Right renal pelvis (tissue), 4 donors: ENCODE measurements at places on chromosomes 1 and 21. TPM values are rescaled to one million over a fixed set of nuclear protein-coding genes. Genes with fewer than 3 reads are reported as not detected.

Gene OMA1
- 32.7 TPM for polyA plus RNA-seq

Gene PHGDH
- polyA plus RNA-seq, result 285 TPM

Gene SDHB
- 161 TPM for polyA plus RNA-seq

DNA sequence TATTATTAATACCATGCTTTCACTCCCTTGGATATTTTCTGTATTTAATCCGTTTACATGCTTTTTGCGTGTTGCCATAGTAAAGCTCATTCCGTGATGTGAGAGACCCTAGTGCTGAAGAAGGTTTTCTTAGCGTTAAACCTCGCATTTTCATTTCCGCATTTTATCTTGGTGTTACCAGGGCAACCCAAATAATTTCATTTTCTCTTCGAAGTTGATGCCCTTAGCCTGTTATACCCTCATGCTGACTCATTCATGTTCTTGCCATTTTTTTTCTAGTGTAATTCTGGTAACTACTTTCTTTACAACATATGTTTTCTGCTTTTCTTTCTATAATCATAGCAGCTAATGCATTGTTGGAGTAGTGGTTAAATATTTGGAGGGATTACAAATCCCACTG, 37.2 kb downstream of the LRRC8C start:
- no peak for DNase-seq

GRCh38 chr1:5312862-5313261, 658.5 kb downstream of the AJAP1 start:
- DNase-seq, result no peak

DNA sequence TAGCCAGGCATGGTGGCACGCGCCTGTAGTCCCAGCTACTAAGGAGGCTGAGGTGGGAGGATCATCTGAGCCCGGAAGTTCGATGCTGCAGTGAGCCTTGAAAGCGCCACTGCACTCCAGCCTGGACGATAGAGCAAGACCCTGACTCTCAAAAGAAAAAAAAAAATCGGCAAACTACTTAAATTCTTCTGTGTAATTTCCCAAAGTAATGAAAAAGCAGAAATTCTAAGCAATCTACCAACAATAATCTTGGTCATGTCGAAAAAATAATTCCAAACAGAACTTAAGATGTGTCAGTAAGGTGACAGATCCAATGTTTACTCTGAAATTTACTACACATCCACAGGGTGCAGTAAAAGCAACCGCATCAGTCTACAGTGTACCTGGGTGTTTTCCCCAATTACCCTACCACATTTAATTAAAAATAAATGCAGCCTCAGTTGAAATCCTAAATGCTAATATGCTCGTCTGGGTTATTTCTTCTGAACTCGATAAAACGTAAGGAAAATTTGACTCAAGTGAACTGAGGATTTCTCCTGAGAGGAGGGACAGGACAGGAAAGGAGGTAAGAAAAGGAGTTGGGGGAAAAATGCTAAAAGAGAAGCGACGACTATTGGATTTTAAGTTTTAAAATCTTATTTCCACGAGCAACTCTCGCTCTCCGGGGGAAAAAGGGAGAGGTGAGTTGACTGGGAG, 801 bp downstream of the EPRS1 start:
- DNase-seq, result no peak

DNA sequence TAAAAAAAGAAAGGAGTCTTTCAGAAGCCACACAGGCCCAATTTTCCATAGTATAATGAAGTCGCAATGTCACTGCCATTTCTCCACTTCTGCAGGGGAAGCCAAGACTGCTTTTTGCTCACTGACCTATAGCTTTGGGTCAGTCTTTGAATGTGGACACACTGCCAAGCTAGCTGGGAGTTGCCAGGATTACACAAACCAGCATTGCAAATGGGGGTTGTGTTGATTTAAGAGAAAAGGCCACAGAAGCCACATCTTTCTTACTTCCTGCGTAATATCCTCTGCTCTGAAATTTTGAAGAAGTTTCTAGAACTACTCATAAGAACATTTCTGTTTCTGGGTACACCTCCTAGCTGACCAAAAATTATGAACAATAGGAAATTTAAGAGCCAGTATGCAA, 45.8 kb upstream of the SAMSN1 start:
- DNase-seq, result no peak

DNA sequence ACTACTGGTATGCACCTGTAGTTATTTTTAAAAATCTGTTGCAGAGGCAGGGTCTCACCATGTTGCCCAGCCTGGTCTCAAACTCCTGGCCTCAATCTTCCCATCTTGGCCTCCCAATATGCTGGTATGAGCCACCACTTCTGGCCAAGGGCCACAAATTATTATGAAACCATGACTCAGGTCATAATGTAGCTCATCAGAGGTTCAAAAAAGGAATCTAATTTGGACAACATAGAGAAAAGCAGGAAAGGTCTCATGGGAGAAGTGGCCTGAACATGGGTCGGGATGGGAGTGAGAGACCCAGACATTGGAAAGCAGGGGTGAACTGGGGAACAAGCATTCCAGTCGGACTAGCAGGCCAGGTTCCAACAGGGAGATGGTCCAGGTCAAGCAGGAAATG, 45.2 kb upstream of the C1orf198 start:
- DNase-seq, result no peak

DNA sequence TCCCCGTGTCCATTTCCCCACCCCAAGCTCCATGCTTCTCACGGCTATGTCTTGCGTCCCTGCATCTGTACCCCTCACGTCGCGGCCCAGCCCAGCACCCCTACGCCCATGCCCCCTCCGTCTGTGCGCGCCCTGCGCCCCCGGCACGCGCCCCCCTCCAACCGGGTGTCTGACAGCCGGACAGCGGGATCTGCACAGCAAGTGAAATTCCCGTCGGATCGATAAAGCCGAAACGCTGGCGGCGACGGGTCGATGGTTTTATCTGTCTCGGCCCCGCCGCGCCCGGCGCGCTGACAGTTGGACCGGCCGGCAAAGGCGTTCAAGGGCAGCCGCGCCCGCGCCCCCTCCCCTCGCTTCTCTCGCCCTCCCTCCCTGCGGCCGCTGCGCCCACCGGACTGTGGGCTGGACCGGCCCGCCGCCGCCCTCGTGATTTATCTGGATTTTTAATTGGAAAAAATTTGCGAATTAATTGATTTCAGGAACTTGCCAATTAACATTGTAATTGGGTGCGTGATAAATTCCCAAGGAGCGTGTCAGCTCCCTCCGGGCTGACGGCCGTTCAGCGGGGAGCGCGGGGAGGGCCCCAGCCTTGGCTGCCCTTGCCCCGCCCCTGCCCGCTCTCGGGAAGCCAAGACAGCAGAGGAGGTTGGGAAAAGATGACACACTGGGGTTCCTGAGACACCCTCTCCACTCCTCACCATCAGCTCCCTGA, 57.1 kb downstream of the TMEM53 start:
- no peak for DNase-seq

GRCh38 chr1:113947388-113948107, 18.4 kb downstream of the HIPK1 start:
- DNase-seq, result no peak

DNA sequence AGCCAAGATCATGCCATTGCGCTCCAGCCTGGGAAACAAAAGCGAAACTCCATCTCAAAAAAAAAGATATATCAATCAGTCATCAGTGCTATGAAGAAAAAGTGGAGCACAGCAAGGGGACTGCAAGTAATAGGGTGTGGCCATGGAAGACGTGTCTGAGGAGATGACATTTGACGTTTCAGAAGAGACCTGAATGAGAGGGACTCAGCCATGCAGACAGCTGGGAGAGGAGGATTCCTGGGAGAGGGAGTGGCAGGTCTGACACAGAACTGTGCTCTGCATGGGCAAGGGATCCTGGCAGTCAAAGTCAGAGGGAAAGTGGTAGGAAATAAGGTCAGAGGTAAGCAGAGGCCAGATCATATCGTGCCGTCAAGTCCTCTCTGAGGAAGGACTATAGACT, 3.3 kb downstream of the LAX1 start:
- no peak for DNase-seq
